Central memory CD4-positive, alpha-beta T cell (primary cell): ENCODE measurements at places on chromosomes 12 and 14.
A peak's percentile ranks its signal among the peaks of the same experiment; 100 is the strongest.

- DNase-seq = no peak
These were observed 5.7 kb upstream of the INHBE start for GRCh38 chr12:57449375-57449774.

DNA sequence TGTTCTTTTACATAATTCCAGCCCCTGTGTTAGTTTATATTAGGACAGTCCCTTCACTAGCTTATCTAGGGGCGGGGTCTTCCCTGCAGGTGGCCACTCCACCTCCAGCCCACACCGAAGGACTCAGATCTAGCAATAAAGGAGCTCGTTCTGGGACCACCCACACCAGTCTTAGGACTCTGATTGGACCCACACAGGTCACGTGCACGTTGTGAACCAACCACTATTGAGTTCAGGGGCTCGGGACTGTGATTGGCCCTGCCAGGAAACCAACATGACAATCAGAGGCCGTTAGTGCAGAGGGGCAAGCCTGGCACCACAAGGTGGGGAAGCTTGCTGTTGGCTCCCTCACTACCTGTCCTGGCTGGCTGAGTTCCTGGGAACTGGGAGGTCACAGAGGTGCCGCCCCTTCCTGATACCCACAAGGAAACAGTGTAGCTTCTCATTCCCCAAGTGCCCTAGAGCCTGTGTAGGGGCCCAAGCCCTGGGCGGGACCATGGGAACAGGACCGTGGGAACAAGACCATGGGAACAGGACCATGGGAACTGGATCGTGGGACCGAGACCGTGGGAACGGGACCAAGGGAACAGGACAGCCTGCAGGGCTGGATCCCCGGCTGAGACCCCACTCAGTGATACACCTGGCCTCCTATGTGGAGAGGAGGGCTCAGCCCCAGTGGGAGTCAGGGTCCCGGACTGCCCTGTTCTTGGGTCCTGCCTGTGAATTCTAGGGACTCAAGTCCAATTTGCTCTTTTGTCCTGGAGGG lies 297.8 kb downstream of the ADGRD1 start:
- DNase-seq = no peak

GRCh38 chr12:3670083-3670620 lies 82.8 kb downstream of the CRACR2A start:
- DNase-seq = no peak

GRCh38 chr14:20799456-20799891 lies 3.2 kb downstream of the RNASE1 start:
- DNase-seq = no peak

DNA sequence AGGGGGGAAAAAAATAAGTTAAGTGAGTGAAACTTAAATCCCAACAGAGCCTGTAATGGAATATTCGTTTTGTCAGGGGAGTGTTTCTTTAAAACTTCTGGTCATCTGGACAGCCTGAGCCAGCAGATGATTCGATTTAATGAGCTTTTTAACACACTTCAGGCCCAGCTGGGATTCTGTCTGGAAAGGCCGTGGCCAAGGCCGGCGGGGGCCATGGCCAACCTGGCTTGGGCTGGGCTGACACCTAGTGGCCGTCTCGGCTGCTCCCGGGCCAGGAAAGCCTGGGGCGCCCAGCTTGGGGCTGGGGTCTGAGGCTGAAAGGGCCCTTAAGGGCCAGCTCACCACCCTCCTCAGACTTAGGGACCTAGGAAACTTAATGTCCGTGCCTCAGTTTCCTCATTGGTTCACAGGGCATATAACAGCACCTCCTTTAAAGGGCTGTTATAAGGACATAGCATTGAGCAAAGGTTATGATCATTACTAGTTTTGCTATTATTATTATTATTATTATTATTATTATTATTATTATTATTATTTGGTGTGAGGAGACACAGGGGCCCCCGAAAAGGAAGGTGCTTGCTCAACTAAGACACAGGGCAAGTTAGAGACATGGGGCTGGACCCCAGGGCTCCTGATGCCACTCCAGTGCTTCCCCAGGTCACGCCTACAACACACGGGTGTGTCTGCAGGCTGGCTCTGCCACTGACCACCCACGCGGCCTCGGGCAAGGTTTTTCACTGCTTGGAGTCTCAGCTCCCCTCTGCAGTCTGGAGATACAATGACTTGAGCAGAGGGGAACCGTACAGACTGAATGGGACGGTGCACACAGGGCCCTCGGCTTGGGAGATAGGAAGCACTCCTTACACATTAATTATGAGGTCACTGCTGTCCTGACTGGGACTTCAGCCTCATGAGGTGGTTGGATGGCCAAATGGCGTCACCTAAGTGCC lies 84.0 kb downstream of the SYNE3 start:
- no peak for DNase-seq

DNA sequence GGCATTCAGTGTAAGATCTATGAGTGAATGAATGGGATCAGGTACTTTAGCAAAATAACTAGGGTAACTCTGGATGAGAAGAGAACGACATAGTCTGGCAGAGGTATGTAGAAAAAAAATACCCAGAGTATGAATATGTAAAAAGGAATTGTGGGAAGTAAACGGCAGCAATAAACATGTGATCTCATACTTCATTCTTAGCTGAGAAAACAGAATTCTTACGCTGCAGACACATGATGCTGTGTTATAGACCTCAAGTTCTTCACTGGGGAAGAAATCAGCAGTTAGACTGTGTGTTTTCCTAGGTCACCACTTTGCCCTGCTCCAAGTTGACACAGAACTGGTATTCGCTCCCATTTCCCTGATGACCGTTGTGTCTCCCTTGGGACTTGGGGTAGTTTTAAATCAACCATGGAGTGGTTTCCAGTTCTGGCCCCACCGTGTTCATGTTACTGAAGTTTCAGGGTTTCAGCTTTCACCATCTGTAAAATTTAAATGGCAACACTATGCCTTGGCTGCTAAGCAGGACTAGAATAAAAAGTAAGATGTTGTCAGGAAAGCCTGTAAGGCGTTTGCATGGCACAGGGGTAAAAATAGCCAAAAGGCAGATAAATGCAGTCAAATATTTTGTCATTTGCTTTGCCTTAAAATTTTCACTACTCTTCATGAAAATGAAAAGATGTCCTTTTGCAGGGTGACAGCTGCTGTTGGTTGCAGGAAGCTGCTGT lies 223.7 kb downstream of the PELI2 start:
- DNase-seq = no peak

GRCh38 chr14:64726585-64726890 lies 22.3 kb downstream of the PLEKHG3 start:
- DNase-seq = peak; percentile 39

GRCh38 chr14:76550534-76550933 lies 174.6 kb downstream of the ESRRB start:
- DNase-seq = no peak

GRCh38 chr12:18368594-18368993 lies 107.3 kb downstream of the PIK3C2G start:
- DNase-seq = no peak

DNA sequence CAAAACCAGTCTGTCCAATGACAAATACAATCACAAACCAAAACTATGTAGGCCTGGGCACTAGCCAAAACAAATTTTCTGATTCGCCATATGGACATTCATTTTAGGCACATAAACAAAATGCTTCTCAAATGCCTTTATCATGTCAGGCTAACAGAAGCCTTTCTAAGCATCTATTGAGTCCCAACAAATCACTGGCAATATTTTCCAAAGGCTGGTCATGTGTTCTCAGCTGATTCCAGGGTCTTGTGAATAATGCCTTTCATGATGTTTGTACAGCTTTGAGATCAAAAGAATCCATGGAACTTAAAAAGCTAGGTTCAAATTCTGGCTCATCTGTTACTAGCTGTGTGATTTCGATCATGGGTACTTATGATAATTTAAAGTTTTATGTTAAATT lies 16.1 kb downstream of the FSCB start:
- DNase-seq = no peak

DNA sequence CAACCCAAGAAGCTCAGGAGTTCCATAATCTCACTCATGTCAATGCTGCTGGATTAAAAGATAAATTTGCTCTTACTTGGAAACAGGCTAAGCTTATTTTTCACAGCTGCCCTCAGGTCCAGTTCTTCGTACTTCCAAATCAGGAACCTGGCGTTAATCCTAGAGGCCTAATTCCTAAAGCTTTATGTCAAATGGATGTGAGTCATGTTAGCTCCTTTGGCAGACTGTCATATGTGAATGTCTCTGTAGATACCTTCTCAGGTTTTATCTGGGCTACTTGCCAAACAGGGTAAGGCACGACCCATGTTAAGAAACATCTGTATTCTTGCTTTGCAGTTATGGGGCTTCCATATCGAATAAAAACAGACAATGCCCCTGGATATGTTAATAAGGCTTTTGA lies 504.6 kb downstream of the ALG10 start:
- DNase-seq = no peak

GRCh38 chr12:85630851-85631250 lies 205.4 kb downstream of the RASSF9 start:
- DNase-seq = no peak

- no peak for DNase-seq
These were observed 4.3 kb upstream of the KRT81 start for GRCh38 chr12:52295663-52296062.

DNA sequence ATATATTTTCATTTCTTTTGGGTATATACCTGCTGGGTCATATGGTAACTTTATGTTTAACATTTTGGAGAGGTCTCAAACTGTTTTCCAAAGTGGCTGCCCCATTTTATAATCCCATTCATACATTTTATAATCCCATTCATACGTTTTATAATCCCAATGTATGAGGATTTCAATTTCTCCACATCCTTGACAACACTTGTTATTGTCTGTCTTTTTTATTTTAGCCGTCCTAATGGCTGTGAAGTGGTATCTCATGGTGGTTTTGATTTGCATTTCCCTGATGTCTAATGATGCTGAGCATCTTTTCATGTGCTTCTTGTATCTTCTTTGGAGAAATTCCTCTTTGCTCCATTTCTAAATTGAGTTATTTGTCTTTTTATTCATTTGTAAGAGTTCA lies 6.7 kb upstream of the CFL2 start:
- DNase-seq = no peak

GRCh38 chr14:102394717-102395375 lies 32.1 kb downstream of the TECPR2 start:
- peak; percentile 25 for DNase-seq

GRCh38 chr12:108833757-108834472 lies 23.5 kb downstream of the SSH1 start:
- no peak for DNase-seq

- DNase-seq = no peak
These were observed 245.0 kb downstream of the NUBPL start for GRCh38 chr14:31806249-31806648.

- no peak for DNase-seq
These were observed 13.4 kb downstream of the GABARAPL1 start for GRCh38 chr12:10226086-10226485.

- no peak for DNase-seq
These were observed 41.0 kb downstream of the HSD17B6 start for GRCh38 chr12:56804169-56804568.

- DNase-seq = no peak
These were observed 115.4 kb downstream of the ESRRB start for GRCh38 chr14:76491172-76491930.

DNA sequence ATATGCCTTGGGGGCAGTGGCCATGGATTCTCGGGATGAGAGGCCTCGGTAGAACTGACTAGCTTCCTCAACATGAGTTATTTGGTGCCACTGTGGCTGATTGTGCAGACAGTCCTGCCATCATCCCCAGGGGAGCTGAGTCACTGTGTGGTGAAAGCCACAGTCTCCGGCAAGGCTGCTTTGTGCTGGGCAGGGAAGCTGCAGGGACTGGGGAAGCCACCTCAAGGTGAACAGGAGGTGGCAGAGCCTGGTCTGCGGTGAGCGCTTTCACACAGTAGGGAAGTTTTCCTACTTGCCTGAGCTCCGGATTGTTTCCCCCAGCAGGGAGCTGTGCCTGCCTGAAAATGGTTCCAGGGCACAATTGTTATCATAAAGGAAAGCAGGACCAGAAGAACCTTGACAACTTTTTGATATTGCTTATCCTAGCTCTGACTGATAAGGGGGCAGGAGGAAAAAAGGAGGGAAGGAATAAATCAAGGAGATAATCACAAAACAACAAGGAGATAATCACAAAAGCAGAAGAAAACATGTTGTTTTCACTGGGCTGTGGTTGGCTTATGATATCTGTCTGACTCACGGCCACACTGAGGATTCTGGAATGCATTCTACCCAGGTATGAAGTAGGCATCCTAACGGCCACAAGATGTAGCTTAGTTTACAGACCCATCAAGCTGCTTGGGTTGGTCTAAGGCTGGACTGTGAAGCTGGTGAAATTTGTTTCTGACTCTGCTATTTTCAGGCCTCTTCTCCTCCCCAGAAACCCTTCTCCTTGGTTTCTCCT lies 32.2 kb upstream of the GNG2 start:
- DNase-seq = peak; percentile 53

- no peak for DNase-seq
These were observed 16.1 kb downstream of the SLC35E3 start for GRCh38 chr12:68761901-68762630.

GRCh38 chr14:75429562-75429961 lies 1.7 kb downstream of the JDP2 start:
- DNase-seq = no peak

- DNase-seq = no peak
These were observed 107.7 kb upstream of the CAND1 start for GRCh38 chr12:67161322-67161918.

GRCh38 chr14:35973770-35974169 lies 147.6 kb downstream of the BRMS1L start:
- DNase-seq = no peak

DNA sequence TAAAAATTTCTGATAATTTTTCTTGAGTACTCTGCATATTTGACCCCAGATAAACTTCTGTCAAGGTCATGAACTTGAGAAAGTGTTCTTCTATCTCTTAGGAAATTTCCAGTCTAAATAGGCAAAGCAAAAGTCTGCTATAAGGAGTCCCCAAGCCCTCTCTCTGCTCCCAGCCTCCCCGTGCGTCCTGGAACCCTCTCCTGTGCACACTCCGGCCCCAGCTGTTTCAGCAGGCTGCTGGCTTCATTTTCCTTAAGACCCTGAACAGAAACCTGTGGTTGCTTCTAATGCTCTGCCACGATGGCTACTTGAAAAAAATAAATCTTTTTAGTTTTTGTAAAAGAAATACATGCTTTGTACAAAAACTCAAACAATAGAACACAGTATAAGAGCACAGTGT lies 14.7 kb downstream of the KRT2 start:
- DNase-seq = no peak

- DNase-seq = peak; percentile 76
These were observed 1101.2 kb upstream of the TMEM132C start for GRCh38 chr12:127165567-127166392.

GRCh38 chr12:49336645-49337584 lies at the start of gene C1QL4:
Gene C1QL4, minus strand, starts transcription at chr12:49337188. Its CDS starts 711 bp downstream, at chr12:49336477.
- DNase-seq = peak; percentile 80

DNA sequence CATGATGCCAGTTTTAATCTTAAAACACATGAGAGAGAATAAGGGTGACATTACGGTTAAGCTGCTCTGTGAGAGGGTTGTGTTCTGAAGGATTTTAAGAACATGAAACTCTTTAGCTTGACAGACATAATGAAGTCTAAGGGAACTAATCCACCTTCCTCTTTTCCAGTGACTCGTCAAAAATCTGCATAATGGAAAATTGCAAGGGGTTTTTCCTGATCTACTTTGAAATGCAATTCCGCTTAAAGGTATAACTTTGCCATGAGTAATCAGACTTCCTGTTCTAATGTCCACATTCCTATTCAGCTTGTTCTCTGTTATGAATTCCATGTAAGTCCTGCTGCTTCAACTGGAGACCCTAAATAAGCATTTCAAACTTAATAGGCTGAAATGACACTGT lies at the start of gene ZNF705A:
Gene ZNF705A (plus strand): TSS at position 171 of the 400 bp plus-strand sequence. CDS start 15,611 bp downstream, outside the sequence.
- DNase-seq = no peak

GRCh38 chr12:57149245-57149900 lies 2.0 kb upstream of the LRP1-AS start:
- DNase-seq = no peak
